Activated CD4-positive, alpha-beta T cell treated with anti-CD3 and anti-CD28 coated beads for 4 hours (primary cell): ENCODE measurements at places on chromosomes 1 and 21.
A peak's percentile ranks its signal among the peaks of the same experiment; 100 is the strongest.

DNA sequence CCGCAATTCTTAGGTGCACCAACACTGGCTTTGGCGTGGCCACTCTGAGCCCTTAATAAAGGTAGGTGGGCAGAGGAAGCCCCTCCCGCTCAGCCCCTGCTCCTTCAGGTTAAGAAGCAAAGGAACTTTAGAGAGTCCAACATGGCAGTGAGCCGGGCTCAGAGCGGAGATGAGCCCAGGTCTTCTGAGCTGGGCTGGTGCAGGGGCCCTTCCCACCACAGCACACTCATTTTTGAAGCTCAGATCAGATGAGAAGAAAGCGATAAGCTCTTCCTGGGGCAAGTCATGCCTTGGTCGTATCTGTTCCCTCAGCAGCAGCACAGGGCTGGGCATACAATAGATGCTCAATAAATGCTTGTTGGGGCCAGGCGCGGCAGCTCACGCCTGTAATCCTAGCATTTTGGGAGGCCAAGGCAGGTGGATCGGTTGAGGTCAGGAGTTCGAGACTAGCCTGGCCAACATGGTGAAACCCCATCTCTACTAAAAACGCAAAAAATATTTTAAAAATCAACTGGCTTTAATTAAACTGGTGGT lies 51.1 kb upstream of the TARDBP start:
- DNase-seq = no peak

DNA sequence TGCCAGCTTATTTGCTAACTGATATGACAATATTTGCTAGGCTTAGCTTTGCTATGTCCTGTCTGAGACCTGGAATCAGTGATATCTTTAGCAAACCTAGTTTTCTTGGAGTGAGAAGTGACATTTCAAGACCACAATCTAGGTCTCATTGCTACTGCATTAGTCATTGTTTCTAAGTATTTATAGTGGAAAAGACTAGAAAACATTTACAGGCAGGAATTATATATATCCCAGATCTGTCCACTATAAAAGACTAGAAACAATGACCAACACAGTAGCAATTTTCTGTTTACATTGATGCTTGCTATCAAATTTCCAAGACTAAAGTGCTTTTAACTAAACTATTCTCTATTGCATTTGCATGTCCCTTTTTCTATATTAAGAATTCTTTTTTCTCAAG lies 5.0 kb upstream of the RGS18 start:
- no peak for DNase-seq

- peak; percentile 21 for DNase-seq
Observed at GRCh38 chr21:42666023-42666747, 12.8 kb downstream of the PDE9A start.

DNA sequence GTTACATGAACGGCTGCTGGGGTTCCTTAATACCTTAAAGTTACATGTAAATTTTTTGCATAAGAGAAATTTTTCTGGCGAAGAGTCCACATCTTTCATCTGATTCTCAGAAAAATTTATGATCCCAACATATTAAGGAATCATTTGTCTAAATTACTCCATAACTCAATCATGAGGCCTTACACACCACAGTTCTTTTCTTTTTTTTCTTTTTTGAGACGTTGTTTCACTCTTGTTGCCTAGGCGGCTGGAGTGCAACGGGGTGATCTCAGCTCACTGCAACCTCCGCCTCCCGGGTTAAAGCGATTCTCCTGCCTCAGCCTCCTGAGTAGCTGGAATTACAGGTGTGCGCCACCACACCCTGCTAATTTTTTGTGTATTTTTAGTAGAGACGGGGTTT lies 2.1 kb upstream of the S100A11 start:
- DNase-seq = no peak

DNA sequence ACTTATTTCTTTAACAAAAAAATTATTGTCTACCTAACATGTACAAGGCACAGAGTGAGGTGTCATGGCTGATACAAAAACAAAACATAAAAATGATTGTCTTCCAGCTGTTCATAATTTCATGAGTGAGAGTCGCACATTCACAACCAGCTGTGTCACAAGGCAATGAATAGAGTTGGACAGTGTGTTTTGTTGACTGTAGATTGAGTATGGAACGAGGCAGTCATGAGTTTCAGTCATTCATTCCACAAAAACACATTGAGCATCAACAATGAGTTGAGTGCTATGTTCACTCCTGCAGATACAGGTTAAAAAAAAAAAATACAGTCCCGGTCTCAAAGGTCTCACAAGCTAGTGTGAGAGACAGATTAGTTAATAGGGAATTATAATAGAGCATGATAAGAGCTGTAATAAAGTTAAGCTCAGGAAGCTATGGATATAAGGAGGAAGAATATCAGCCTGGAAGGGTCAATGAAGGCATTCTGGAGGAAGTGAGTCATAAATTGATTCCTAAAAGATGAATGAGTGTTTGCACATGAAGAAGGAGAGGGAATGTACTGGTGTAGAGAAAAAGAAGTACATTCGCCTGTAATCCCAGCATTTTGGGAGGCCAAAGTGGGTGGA lies 47.8 kb upstream of the ARHGAP29 start:
- DNase-seq = no peak

DNA sequence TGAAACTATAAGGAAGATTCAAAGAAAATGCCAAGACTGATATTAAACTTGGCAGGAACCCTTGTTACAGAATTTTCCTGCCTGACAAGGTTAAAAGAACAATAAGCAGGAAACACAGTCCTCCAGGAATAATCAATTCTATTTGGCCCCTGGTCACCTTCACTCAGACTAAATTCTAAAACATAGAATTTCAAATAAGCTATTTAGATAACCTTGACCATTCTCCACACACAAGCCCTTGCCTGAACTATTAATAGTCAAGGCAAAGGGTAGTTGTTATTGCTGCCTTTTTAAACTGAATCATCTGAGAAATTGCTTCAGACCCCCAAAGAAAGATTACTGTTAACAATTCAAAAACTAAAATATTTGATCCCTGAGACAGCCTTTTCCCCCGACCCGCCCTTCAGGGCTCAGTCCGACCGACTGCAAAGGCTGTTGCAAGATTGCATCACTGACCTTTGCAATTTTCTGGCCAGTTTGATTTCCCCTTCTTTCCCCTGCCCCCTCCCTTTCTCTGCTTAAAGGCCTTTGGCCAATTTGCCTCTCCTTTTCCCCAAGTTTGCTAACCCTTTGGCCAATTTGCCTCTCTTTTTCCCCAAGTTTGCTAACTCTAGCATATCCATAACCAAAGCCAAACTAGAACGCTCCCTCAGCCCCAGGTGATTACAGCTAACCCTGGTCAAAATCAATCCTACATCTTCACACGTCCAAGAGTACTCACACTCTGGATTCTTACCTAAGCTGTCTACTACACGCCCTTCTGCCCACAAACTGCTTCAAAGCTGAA lies 1.4 kb upstream of the G0S2 start:
- DNase-seq = no peak
